ENCODE measurements at places on chromosomes 13 and 19.

DNA sequence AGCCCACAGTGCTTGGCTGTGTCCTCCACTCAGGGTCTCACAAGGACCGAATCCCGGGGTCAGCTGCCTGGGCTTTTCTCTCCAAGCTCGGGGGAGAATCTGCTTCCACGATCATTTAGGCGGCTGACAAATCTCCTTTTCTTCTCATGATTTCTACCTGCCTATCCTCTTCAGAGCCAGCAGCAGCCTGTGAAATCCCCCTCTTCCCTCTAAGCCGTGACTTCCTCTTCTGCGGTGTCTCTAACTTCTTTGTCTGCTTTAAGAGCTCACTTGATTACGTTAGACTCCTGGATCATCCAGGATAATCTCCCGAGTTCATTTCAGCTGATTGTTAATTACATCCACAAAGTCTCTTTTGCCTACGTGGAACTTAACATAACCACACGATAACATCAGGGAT, 22.5 kb upstream of the ZNF845 start:
- no peak for DNase-seq

GRCh38 chr19:42343344-42344110, 18.1 kb downstream of the MEGF8 start:
- DNase-seq: no peak

DNA sequence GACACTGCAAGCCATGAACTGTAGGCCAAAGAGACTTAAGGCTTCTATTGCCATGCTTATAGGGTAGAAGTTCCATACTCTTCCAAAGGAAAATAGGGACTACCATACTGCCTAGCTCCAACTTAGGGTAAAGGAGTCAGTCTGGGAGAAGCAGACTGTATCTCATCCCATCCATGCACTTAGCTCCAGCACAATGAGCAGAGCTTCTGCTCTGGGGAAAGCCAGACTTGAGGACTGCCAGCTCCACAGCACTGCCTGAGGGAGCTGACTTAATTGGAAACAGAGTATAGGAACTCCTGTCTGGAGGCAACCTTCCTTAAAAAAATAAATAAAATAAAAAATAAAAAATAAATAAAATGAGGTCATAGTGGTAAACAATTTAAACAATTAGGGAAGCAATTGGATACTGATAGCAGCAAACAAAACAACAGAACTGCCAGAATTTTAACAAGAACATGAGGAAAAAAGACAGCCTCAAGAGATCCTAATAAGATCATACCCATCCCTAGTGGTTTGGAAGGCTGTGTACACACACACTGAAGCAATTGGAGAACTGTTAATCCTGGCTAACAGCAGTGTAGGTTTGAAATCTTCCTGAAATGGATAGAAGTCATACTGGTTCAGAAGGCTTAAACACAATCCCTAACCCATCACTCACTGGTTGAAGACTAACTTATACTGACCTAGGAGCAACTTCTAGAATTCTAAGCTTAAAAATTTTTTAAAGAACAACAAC, 550.1 kb downstream of the TBC1D4 start:
- no peak for DNase-seq

GRCh38 chr19:49488863-49489537, 1.6 kb downstream of the RPL13A start:
- no peak for DNase-seq

DNA sequence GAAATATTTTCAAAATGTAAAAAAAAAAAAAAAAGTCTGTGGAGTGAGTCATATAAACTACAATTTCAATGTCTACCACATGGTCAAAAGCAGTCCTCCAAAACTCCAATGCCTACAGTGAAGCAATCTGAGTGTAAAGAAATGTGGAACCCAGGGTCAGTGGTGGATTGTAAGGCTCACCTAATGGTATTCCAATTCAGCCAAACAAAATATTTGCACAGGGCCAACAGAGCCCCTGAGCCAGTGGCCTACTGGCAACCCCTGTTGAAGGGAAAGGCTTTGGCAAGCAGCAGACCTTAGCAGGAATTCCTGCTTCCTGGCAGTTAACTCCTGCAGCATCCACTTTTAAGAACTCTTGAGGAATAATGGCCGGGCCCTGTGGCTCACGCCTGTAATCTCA, 3.4 kb downstream of the DNMT1 start:
- DNase-seq: no peak
